RKO (cell line): ENCODE measurements at places on chromosomes 12 and 14.

- peak; percentile 30 for DNase-seq
Measured at GRCh38 chr14:50347521-50347920, 35.4 kb downstream of the DMAC2L start.

GRCh38 chr14:75223664-75224154, 47.3 kb upstream of the TMED10 start:
- no peak for DNase-seq

DNA sequence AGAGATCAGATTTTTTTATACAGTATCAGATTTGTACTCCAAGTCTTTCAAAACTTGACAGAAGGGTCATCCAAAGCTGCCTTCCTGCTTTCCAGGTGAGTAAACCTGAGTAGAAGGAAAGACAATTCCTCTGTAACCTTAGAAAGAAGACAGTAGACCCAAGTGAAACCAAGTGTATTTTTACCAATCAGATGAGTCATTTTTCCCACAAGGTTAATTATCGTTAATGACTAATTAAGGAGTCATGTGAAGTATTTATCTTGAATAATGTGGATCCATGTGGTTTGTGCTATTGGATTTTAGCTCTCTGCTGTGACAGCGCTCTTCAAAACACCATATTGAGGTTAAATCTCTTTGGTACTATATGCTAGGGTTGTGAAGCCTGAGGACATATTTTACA, 74.0 kb upstream of the PELI2 start:
- peak; percentile 3 for DNase-seq

GRCh38 chr14:22081337-22081736, 407.7 kb upstream of the OR4E1 start:
- DNase-seq: no peak

DNA sequence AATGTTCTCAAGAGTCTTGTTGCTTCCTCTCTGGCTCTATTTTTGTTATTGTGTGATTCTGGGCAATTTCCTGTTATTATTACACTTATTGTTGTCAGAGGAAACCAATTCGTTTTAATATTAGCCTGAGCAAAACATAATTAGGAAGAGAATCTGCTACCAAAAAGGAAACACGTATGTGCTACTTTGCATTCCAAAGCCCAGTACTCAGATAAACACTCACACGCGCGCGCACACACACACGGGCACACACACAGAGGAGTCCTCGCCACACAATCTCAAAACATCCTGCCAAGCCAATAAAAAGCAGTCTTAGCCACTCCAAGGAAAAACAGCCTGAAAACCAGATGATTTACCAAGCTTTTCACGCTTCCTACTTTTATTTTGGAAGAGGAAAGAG, 400.7 kb downstream of the NUAK1 start:
- DNase-seq: no peak

DNA sequence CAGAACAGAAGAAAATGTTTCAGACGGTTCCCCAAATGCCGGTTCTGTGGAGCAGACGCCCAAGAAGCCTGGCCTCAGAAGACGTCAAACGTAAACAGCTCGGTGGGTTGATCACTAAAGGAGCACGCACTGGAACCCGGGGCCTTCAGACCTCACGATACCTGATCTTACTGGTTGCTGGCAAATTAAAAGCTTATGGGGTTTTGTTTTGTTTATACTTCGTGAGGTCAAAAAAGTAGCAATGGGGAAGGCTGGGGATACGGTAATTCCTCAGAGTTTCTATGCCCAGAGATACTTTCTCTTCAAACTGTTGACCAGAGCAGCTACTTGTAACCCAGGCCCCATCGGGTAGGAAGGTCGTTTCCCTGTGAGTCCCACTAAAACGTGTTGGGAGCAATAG, 1.7 kb downstream of the CDKN1B start:
- DNase-seq: peak; percentile 63

DNA sequence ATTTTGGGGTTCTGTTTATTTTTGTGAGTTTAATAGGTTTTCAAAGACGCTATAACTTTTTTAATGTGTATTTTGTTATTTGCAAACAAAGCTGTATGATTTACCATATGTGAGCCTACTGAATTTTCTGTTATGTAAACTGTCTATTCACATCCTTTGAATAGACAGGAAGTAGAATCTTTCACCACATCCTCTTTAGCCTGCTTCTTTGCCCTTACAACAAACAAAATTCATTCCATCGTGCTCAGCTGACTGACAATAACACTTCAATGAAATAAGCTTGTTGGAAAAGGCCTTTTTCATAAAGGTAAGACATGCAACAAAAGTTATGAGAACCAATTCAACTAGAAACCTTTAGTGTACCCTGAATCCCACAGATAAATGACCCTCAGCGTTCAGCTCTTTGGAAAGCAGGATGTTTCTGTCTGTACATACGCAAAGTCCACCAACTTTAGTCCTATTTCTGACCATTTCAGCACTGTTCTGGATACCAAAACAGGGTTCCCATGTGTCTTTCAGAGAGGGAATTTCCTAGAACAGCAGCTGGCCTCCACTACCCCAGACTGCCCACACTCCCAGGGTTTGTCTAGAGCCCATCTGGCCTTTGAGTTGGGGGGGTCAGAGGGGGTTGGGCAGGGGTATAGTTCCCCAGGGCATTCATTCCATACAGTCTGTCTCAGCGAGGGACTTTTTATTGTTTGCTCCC, 71.3 kb downstream of the DUSP6 start:
- DNase-seq: no peak

- DNase-seq: no peak
Measured at GRCh38 chr12:131391399-131391798, 319.5 kb upstream of the SFSWAP start.

DNA sequence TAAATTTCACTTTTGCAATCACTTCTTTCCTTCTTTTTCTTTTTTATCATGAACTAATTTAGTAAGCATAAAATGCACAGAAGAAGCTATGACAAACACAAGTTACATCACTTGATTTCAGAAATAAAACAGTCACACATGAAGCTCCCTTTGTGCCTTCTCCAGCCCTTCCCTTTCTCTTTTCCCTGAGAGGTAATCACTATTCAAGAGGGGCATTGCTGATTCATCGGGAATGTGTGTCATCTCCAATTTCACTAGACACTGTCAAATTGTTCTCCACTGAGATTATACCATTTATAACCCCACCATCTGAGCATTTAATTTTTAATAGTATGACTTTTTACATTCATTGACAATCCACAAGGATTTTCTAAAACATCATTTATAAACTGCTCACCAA, 91.6 kb upstream of the PTPRQ start:
- DNase-seq: no peak

- DNase-seq: no peak
Measured at GRCh38 chr14:49918706-49919105, 25.8 kb downstream of the ARF6 start.

- no peak for DNase-seq
Measured at GRCh38 chr14:95452893-95453712, 63.3 kb downstream of the SYNE3 start.

- DNase-seq: no peak
Measured at GRCh38 chr12:67757651-67758050, 109.1 kb downstream of the DYRK2 start.

DNA sequence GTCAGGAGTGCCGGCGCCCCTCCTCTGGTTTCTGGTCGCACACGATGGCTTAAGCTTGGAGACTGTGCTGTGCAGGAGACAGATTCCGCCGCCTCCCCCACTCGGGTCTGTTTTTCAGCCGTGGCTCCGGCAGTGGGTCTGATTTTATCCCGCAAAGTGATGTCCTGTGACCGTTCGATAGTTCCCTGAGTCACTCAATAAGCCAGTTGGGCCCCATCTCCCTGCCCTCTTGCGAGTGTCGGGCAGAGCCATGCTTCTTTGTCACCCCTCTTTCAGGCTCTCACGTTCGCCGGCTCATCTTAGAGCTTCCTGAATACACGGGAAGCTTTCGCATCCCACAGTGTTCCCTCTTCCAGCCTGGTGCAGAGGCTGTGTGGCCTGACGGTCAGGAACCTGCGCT, 127.8 kb upstream of the RFLNA start:
- DNase-seq: no peak

DNA sequence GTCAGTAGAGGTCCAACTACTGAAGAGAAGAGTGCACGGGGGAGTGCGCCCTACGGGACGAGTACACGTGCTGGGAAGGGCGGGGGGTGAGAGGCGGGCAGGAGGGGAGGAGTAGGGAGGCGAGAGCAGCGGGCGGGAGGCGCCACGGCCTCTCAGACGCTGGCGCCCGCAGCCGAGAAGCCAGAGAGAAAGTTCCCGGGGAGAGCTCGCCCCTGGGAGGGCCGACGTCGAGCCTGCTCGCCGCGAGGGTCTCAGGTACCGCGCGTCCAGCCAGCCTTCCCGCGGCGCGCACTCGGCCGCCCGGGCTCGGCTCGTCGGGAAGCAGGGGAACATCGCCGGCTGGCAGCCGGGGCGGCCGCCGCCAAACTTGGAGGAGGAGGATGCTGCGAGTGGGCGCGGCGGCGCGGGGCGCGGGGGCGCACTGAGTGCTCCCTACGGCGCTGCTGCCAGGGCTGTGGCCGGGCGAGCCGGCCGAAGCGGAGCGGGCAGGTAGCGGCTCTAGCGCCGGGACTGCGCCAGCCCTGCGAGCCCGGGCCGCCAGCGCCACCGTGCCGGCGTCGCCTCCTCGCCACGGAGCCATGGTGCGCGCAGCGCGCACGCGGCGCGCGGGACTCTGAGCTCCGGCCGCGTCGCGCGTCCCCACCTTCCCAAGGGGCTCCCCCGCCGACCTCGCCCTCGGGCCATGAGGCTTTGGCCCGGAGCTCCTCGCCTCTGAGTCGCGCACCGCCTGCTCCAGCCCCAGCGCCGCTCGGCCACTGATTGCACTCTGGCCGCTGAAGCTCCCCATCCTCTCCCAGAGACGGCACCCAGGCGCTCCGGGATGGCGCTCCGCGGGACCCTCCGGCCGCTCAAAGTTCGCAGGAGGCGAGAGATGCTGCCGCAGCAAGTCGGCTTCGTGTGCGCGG, at the start of gene SLC24A4:
SLC24A4 (plus strand) TSS at position 155 of the 905 bp plus-strand sequence; CDS start at position 821, 666 bp downstream.
- no peak for DNase-seq

DNA sequence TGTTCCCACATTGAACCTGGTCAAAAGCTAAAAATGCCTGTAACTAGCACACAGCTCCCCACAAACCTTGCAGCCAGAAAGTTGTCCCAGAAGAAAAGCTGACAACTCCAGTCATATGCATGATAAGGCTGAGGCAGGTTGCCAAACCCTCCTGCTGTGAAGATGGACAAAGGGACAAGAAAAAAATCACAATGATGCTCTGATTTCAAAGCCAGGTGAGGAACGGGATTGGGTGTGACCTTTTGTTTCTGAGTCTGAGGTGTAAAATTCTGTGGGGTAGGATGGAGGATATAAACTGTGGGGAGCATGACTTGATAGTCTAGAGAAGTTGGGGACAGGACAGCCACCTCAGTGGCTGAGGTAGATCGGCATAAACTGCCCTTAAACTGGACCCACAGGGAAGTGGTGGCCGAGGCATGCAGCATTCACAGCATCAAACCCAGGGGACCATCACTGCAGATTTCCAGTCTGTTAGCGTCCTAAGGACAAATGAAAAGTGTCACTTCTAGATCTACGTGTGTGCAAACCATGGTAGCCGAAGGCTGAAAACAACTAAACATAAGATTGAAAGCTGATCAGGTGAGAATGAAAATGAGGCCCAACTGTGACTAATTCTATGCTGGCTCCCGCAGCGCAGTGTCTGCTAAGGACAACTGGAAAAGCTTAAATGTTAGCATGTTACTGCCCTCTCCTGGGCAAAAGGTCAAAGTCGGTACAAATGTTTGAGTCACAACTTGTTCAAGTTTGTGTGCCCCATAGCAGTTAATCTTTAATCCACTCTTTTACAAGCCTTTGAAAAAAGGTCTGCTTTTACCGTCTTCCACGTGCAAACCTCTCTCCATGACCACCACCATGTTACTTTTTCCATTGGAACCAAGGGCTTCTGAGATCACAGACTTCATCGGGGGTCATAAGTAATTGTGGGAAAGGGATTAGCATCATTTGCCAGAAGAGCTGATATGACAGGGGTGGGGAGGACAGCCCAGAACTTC, 39.8 kb downstream of the GRIN2B start:
- DNase-seq: peak; percentile 85

DNA sequence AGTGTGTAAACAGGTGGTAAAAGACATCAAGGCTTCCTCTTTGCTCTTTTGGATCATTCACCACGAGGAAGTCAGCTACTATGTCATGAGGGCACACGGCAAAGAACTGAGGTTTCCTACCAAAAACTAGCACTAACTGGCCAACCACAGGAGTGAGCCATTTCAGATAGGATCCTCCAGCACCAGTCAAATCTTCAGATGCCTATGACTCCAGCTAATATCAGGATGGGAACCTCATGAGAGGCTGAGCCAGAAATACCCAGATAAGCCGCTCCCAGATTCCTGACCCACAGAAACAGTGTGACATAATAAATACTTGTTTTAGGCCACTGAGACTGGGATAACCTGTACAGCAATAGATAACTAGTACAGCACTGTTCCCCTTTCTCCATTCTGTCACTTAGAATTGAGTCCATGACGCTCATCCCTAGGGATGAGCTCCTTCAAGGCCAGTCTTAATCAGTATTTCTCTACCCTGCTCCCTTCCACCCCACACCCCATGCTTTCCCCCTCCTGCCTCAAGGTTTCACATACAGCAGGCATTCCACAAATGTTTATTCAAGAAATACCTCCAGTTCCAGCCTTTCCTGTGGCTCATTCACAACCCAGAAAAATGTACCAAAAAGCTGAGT, 68.4 kb downstream of the PPM1H start:
- no peak for DNase-seq

DNA sequence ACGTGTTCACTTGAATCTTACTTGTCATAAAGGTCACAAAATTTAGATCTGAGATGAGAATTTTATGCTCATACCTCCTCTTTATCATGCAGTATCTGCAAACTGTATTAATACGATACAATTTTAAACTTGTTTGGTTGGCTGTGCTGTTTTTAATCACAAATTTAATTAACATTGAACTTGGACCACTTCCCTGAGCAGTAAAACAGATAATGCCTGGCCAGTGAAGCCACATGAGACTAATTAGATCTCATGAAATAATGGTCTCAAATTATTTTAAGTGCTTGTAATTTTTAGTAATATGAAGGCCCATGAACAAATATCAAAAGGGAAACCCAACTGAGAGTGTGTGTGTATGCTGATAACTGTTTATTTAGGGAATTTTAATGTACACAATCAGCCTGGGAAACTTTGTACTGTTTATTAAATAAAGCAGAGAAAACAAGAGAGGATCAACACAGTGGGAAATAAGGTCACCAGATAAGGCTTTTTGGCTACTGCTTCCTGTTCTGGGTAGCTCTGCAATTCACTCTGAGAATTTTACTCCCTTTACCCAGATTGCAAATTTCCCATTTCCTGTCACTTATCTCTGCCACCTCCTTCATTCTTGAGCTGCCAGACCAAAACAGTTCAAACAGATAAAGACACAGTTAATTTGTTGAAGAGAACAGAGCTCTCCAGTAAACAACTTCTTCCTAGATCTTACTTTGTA, 61.6 kb upstream of the GNPNAT1 start:
- no peak for DNase-seq

GRCh38 chr12:56202366-56202765, 13.1 kb upstream of the SMARCC2 start:
- DNase-seq: no peak

GRCh38 chr14:61266891-61267740, 14.0 kb downstream of the TMEM30B start:
- DNase-seq: no peak

GRCh38 chr12:96989916-96990315, 82.9 kb downstream of the NEDD1 start:
- DNase-seq: peak; percentile 42

- DNase-seq: no peak
Measured at GRCh38 chr12:4056910-4057845, 184.0 kb upstream of the PARP11 start.
